ENCODE measurements at places on chromosomes 16 and 17.

GRCh38 chr17:40862985-40863733 is 3.9 kb downstream of the KRT12 start:
- no peak for DNase-seq

- DNase-seq: no peak
Observed at GRCh38 chr17:57281887-57282286, 25.6 kb downstream of the MSI2 start.

DNA sequence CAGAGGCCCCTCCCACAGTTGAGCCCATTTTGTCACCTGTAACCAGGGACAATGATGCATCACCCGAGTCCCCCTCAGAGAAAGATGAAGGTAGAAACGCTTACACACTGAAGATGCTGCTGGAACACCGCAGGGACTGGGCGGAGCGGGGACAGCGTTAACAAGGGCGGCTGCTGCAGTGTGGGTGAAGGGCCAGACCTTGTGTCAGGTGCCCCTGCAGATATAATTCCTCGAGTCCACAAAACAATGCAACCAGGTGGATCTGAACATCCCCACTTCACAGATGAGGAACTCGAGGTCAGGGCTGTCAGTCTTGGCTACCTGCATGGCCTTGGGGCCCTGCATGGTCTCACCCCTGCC is 6.3 kb upstream of the MAPK7 start:
- DNase-seq: no peak

GRCh38 chr16:54055864-54056263 is 230.7 kb downstream of the IRX3 start:
- no peak for DNase-seq

- no peak for DNase-seq
Observed at GRCh38 chr17:43396491-43397060, 2.2 kb upstream of the ARL4D start.

DNA sequence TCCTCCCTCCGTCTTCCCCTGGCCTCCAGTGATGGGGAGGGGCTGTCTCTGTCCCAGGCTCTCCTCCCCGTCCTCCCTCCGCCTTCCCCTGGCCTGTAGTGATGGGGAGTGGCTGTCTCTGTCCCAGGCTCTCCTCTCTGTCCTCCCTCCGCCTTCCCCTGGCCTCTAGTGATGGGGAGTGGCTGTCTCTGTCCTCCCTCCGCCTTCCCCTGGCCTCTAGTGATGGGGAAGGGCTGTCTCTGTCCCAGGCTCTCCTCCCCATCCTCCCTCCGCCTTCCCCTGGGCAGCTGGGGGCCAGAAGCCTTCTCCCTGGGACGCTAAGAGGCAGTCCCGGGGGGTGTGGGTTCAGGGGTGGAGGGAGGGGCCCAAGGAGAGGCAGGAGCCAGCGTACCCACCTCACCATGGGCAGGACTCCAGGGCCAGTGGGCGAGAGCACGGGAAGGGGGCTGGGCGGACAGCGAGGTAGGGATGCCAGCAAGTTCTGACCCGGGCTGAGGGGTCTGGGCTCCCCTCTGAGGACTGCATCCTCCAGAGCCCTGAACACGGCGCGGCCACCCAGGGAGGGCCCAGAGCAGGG is 14.8 kb downstream of the UTS2R start:
- DNase-seq: no peak

GRCh38 chr17:45320931-45321461 is 4.2 kb upstream of the MAP3K14 start:
- peak; percentile 96 for DNase-seq

- DNase-seq: no peak
Observed at GRCh38 chr16:35745191-35745590, 2285.8 kb downstream of the TP53TG3F start.

- DNase-seq: peak; percentile 45
Observed at GRCh38 chr17:80124351-80124981, 22.5 kb downstream of the EIF4A3 start.

- DNase-seq: peak; percentile 39
Observed at GRCh38 chr17:16428098-16428882, 12.9 kb downstream of the TRPV2 start.

GRCh38 chr17:83100220-83100852 is 20.9 kb downstream of the METRNL start:
- no peak for DNase-seq

DNA sequence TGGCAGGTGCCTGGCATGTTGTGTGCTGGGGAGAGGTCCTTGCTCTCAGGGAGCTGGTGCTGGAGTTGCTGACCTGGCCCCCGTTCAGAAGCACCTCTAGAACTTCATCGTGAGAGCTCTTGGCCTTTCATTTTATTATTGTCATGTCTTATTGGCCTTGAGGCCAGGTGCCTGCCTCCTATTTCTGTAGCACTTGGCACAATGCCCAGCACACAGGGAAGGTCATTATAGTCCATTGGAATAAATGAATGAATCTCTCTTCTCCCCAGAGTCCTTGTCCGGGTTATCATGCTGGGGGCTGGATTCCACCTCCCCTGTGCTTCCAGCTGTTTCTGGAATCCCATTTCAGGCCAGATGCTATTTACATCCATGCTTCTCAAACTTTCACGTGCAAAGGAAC is 169.2 kb downstream of the HAPSTR1 start:
- DNase-seq: no peak

- DNase-seq: no peak
Observed at GRCh38 chr17:14332331-14332730, 31.4 kb downstream of the HS3ST3B1 start.

DNA sequence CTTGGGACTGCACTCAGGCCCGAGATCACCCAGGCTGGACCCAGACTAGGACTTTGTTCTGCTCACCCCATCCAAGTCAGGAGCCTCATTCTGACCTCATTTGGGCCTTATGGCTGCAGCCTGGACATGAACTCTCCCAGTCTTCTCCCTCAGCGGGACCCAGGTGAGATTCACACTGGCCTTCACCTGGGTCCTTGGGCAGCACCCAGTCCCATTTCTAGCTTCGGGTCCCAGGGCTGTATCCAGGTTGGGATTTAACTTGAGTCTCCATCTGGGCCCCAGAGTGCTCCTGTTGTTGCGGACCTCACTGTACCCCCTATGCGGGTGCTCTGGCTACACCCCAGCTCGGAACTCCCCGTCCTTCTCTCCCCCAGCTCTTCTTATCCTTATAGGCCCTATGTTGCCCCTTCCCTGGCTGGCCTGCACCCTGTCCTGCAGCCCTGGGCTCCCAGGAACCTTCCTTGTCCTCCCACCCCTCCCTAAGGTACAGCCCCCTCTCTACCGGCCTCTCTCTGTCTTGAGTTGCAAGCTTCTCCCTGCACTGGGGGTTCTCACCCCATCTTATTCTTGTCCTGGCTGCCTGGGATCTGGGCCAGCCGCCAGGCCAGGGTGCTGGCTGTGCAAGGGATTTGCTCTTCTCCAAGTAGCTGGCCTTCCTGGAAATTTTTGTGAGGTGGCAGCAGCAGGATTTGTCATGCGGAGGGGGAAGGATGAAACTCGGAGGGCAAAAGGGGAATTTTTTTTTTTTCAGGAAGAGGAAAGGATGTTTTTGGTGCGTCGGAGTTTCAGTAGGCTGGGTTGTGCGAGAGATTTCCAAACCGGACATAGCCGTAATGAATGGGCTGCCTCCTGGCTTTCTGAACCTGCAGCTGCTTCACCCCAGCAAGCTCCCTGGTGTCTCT is 904 bp downstream of the MAP2K3 start:
- peak; percentile 68 for DNase-seq

GRCh38 chr17:64662774-64663367 is 764 bp upstream of the SMURF2 start:
- DNase-seq: no peak

DNA sequence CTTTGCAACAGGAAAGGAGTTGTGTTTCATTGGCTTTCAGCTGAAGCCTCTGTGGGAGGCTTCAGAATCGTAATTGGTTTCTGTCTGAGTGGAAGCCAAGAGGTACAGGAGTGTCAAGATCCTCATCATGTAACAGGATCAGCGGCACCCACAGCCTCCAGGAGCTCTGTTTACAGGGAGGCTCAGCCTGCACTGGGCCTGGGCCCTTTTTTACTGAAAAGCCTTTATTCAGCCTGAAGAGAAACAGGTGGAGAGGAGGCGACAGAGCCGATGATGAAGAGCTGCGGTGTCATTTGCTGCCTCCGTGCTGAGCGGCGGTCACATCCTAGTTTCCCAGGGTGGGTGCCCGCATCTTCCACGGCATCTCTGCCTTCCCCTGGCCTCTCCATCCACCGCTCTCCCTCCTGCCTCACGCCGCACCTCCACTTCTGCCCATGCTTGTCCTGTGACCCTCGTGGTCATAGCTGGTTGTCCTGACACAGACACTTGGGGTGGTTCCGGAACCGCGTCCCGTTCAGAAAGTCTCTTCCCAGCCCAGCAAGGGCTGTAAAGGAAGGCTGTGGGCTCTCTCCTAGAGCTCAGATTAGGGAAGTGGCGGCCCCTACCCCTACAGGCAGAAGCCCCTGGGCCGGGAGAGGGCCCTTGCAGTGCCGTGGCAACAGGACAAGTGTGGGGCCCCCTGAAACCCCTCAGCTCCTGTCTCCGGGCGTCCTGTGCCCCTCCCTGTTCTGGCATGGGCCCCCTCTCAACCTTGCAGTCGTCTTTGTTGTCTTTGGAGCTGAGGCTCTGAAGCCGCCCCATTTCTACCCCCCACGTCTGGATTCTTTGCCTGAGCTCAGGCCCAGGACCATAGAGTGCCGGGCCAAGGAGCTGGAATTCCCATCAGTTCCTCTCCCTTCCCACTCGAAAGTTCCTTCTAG is 53.9 kb upstream of the CHMP6 start:
- DNase-seq: no peak

GRCh38 chr17:82793974-82794630 is 42.2 kb downstream of the TBCD start:
- DNase-seq: no peak

DNA sequence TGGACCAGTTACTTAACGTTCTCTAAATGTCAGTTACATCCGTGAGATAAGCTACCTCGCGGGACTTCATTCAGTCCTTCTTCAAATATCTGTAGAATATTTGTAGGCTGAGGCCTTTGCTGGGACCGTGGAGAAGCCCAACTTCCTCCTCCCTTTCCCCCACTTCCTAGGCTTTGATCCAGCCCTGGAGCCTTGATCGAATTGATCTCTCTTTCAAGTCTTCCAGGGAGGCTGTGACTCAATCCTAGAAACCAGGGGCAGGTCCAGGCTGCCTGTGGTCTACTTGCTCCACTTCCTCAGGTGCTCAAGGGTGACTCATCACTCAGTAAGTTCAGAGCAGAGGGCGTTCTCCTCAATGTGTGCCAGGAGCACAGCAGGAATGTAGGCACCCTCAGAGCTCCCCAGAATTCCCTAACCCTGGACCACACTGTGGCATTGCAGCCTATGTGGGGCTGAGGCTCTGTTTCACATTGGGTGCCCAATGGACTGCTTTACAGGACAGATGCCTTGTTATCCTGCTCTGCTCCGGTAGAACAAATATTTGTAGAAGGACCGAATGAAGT is 11.2 kb upstream of the CEP20 start:
- peak; percentile 85 for DNase-seq

- no peak for DNase-seq
Observed at GRCh38 chr16:66134875-66135274, 231.6 kb upstream of the CDH5 start.

DNA sequence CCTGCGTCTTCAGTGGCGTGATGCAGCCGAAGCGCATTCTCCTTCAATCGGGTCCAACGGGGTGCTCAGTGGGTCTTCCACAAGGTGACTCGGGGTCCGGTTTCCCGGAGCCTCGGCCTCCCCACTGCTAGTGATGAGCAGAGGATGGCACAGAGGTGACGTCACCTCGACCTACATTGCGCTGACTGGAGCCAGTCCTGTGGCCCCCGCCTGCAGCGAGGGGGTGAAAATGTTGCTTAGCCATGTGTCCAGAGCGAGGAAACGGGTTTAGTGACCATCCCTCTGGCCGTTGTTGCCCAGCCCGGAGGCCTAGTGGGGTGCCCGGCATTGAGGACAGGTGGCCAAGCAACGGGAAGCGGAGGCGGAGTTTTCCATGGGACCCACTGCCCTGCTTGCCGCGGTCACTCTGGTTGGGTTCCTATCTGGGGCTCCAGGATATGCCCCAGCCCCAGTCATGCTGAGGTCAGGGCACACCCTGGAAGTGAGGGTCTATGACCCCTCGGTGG is 190.6 kb upstream of the CIBAR2 start:
- no peak for DNase-seq

- no peak for DNase-seq
Observed at GRCh38 chr16:31537362-31538242, 9.9 kb downstream of the AHSP start.

- no peak for DNase-seq
Observed at GRCh38 chr17:61482467-61482866, 30.2 kb downstream of the TBX4 start.

DNA sequence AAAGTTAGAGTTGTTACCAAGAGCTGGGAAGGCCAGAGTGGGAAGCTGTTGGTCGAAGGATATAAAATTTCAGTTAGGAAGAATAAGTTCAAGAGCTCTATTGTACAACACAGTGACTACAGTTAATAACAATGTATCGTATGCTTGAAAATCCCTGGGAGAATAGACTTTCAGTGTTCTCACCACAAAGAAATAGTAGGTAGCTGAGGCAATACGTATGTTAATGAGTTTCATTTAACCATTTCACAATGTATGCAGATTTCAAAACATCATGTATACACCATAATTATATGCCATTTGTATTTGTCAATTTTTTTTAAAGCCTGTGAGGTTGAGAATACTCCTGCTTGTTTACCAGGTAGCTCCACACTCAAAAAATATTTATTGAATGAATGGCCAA is 41.5 kb upstream of the MYOCD start:
- DNase-seq: no peak

GRCh38 chr16:66717112-66717675 is 20.7 kb upstream of the CMTM4 start:
- DNase-seq: peak; percentile 36

DNA sequence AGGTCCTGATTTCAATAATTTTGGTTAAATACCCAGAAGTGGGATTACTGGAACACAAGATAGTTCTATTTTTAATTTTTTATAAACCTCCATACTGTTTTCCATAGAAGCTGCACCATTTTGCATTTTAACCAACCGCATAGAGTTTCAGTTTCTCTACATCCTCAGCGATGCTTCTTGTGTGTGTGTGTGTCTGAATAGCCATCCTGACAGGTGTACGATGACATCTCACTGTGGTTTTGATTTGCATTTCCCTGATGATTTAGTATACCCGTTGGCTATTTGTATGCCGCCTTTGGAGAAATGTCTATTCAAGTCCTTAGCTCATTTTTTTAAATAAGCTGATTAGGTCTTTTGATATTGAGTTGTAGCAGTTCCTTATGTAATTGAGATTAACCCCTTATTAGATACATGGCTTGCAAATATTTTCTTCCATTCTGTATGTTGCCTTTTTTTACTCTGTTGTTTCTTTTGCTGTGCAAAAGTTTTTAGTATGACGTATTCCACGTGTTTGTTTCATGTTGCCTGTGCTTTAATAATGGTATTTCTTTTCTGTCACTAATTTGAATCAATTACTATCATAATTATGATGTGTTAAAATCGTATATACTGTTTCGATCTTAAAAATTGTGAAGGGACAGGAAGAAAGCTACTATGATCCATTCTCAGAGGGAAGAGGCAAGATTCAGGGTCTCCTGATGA is 227.2 kb upstream of the MON1B start:
- no peak for DNase-seq

Measured in HCEC 1CT (cell line).